ENCODE measurements at places on chromosomes 6 and 20.

GRCh38 chr20:35395728-35396127 is 16.0 kb downstream of the UQCC1 start:
- no peak for DNase-seq

DNA sequence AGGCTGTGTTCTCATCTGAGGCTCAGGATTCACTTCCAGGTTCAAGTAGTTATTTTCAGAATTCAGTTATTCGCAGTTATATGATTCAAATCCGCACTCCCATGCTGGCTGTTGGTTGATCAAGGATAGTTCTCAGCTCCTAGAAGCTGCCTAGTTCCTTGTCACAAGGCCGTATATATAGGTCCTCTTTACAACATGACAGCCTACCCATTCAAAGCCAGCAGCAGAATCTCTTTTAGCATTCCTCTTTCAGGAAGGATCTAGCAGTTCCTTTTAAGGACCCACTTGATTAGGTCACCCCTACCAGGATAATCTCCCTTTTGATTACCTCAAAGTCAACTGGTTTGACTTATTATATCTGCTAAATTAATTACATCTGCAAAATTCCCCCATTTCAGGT is 23.8 kb upstream of the LAMP5 start:
- DNase-seq = no peak

GRCh38 chr6:124822721-124823120 is 139.5 kb upstream of the RNF217 start:
- no peak for DNase-seq

DNA sequence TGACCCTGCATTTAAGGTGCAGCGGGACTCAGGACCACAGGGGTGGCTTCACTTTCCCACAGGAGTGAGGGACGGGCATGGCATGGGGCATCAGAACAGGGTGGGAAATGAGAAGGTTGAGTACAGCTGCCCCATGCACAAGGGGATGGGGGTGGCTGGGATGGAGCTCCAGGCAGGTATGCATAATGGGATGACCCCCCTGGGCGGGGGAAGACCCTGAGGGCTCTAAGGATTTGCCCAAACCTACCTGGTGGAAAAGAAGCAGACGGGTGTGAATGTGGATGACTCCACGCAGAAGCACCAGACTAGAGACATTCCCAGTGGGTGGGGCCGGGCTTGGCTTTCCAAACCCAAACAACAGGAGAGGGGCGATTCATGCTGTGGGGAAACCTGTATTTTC is 200.3 kb downstream of the SYNDIG1 start:
- no peak for DNase-seq

DNA sequence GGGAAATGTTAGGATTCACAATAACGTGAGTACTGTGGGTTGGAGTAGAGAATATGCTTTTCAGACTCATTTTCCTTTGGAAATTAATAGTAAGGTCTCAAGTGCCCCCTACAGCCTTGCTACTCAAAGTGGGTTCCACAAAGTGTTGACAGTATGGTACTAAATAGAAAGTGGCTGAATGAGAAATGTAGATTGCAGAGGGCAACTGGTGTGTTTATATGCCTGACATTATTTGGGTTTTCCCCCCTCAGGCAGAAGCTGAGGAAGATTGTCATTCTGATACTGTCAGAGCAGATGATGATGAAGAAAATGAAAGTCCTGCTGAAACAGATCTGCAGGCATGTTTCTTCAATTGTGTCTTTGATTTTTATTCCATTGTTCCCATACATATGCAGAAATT is 5.6 kb downstream of the FBXO9 start:
- no peak for DNase-seq

DNA sequence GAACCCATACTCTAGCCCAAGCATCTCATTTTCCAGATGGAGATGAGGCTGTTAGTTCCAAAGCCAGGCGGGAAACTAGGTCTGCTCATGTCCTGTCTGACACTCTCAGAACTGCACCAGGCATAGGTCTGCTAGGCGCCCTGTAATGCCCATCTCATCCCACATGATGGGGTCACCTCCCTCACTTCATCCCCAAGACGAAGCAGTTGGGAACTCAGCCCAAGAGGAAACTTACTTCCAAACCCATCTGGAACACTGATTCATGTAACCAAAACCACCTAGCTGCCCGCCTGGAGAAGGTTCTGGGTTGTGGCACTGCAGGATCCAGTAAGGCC is 119.4 kb upstream of the PRND start:
- DNase-seq = no peak

DNA sequence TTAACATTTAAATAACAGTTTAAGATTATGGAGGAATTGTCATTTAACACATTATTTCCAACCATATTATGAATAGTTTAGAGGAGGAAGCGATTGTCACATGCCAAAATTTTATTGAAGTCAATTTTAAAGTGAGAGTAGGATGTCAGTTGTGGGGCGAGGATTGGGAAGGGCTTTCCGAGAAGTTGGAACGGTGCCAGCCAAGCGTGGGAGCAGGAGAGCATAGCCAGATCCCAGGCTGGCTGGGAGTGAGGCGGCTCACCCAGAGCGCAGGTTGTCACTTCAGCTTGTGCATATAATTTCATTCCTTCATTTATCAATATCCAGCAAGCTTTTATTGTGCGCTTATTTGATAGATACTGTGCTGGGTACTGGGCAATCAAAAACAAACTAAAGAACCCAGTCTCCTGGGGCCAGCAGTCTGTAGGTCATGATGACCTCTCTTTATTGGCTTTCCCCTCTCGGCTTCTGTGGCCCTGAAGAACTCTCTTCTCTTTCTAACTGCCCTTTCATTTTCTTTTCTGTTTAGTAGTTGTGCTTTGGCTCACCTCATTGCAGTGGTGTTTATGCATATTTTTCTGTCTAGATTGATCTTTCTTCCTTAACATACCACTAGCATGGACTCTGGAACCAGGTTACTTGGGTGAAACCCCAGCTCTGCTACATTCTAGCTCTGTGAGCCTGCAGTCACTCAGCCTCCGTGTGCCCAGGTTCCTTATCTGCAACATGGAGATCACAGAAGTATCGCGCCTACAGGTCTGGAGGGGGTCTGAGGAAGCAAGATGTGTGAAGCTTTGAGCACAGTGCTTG is 6.4 kb downstream of the CEP43 start:
- DNase-seq = no peak

Measured in renal cortical epithelial cell (primary cell).